ENCODE measurements at places on chromosomes 5 and 9.

DNA sequence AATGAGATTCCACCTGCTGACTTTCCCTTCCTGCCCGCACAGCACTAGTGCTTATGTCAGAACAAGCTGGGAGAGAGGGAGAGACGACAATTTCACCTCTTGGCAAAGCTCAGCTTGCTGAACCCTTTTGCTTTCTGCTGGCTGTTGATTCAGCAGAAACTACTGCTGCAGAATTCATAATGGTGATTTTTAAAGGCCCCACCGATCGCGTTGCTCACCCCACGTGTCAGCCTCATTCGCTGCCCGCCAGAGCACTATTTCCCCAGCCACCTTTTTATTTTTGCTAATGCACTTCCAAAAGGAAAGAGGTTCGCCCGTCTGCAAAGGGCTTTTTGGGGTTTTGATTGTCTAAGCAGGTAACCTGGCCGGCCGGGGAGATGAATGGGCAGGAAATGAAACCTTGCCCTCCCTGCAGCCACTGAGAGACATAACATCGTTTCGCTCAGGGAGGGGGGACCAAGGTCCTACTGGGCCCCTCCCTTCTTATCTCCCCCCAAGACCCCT is 1.3 kb downstream of the PPP2R2B start:
- no peak for DNase-seq

GRCh38 chr5:424301-425110 is 18.5 kb upstream of the EXOC3 start:
- DNase-seq: no peak

GRCh38 chr9:122180633-122181032 is 20.9 kb downstream of the MORN5 start:
- DNase-seq: no peak

DNA sequence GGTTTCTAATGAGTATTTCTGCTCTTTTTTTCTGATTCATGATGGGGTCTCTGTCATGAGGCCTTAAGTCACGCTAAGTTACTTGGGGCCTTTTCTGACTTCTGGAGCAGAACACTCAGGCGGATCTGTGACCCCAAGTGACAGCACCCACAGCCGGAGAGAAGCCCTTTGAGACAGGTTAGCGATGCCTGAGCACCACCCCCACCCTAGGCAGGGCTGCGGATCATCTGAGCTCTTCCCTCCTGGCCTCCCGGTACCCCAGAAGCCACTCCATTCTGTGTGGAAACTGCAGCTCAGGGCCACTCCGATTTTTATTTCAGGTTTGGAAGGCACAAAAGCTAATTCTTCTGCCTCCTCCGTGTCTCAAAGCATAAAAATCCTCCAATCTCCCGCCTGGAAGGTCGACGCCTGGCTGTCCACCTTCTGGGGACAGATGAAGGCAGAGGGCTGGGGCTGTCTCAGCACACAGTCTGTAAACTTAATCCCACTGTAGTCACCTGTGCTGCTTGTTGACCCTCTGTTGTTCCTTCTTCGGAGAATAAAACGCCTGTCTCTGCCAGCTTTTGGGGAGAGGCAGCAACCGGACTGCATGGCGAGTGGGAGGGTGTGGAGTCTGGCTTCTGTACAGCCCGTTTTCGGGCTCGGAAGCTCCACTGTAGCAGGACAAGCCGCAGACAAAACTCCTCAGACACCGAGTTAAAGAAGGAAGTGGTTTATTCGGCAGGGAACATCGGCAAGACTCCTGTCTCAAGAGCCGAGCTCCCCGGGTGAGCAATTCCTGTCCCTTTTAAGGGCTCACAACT is 88.8 kb downstream of the SPRY4 start:
- DNase-seq: no peak

DNA sequence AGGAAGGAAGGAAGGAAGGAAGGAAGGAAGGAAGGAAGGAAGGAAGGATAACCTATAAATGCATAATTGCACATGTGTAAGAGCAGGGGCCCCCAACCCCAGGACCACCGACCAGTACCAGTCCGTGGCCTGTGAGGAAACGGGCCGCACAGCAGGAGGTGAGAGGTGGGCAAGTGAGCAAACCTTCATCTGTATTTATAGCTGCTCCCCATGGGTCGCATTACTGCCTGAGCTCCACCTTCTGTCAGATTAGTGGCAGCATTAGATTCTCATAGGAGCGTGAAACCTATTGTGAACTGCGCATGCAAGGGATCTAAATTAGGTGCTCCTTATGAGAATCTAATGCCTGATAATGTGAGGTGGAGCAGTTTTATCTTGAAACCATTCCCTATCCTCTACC is 66.1 kb downstream of the SH3RF2 start:
- no peak for DNase-seq

GRCh38 chr5:161600156-161600555 is 53.6 kb upstream of the GABRB2 start:
- DNase-seq: no peak

DNA sequence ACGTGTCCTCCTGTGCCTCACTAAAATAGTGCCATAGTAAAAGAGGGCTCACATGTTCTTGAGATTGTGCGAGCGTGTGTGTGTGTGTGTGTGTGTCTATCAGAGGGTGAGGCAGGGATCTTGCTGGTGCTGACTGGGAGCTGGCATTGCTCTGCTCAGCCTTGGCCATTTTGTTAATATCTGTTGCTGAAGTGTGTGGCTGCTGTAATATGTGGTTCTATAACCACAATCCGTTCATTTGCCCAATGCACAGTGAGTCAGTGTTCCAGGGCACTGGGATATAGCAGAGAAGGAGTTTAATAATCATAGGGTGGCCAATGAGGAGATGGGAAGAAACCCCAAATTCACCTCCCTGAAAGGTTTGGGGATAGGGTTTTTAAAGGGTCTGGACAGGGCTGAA is 61.3 kb downstream of the RASGRF2 start:
- no peak for DNase-seq
